ENCODE measurements at places on chromosomes 2 and 18.

GRCh38 chr2:31228717-31229116, 5.2 kb upstream of the EHD3 start:
- no peak for DNase-seq

DNA sequence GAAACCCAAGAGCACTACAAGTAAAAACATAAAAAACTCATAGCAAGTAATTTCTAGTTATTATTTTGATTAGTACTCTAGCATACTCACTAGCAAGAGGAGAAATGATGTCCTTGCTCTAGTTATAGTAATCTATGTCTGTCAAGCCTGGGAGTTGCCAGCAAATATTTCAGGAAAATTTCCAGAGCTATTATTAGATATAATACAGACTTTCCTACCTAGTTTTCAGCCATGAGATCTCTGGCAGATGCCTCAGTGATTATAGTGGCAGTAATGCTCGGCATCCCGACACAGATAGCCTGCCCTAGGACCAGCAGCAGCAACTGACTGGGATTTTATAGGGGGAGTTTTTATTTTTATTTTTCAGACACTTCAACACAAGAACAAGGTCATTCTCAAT, 224.4 kb downstream of the ZNF385B start:
- DNase-seq, result no peak

DNA sequence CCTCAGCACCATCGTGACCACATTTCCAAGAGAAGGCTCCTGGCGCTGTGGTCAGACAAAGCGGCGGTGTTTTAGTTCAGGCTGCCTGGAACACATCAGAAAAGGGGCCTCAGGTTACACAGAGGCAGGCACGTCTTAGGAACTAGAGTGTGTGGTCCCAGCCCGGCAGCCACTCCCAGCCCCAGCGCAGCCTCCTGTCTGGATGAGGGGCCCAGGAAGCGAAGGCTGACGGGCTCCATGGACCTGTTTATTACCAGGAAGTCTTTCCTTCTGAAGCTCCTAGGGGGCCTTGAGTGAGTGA, 10.0 kb upstream of the GPR55 start:
- no peak for DNase-seq

GRCh38 chr2:70626254-70626990, 72.8 kb upstream of the TGFA start:
- no peak for DNase-seq

DNA sequence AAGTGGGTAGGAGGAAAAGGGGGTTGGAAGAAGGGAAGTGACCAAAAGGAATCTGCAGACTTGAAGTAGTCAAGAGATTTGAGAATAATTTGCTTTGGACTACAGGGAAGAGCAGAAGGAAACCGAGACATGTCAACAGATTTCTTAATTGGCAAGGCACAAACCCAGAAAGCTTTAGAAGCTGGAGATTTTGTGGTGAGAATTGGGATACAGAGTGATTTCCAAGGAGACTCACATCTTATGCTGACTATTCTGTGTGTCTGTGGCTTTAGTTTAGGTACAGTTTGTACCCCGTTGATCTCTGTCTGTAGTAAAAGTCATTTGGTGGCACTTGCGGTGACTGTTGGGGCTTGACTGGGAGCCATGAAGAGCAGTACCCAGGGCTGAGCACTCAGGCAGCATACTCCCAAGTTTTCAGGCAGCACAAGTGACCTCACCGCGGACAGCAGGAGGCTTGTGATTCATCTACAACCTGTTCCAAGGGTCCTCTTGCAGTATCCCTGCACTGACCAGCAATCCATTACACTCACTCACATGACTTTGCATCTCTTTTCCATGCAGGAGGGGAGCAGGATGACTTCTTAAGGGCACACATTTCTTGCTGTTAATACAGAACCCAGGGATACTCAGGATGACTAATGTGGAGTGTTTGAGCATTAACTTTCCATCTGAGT, 97.1 kb upstream of the TNP1 start:
- no peak for DNase-seq
